ENCODE measurements at places on chromosomes 7 and 10. TPM values are rescaled to one million over a fixed set of nuclear protein-coding genes. Genes with fewer than 3 reads are reported as not detected.
A peak's percentile ranks its signal among the peaks of the same experiment; 100 is the strongest.

PON3 gene
- not detected for total RNA-seq

DNA sequence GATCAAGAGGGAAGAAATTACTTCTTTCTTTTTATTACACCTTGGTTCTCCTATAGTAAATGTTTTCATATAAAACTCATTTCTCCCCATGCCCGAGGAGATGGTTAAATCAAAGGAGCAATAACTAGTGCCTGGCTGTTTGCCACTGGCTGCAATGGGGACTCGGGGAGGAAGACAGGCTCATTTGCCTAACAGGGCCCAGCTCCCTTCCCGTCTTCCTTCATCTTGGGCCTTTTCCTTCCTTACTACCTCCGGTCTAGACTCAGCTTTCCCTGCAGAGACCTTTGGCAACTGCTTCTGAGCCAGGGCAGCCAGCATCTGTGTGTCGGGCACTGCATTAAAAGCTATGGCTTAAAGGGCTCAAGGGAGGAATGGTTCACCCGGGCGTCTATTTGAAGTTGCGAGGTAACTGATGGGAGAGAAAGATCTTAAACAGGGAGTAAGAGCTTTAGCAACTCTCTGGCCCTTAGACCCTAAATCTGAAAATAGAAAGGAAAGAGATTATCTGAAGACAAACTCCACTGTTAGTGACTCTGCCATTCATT is 63.5 kb downstream of the CALD1 start:
- no peaks in the 10 kb centered on the region for H3K36me3 ChIP-seq
- no peak overlapping the region for H3K27ac ChIP-seq
- no peak for DNase-seq

PURB gene
- 22.7 TPM for total RNA-seq

DNA sequence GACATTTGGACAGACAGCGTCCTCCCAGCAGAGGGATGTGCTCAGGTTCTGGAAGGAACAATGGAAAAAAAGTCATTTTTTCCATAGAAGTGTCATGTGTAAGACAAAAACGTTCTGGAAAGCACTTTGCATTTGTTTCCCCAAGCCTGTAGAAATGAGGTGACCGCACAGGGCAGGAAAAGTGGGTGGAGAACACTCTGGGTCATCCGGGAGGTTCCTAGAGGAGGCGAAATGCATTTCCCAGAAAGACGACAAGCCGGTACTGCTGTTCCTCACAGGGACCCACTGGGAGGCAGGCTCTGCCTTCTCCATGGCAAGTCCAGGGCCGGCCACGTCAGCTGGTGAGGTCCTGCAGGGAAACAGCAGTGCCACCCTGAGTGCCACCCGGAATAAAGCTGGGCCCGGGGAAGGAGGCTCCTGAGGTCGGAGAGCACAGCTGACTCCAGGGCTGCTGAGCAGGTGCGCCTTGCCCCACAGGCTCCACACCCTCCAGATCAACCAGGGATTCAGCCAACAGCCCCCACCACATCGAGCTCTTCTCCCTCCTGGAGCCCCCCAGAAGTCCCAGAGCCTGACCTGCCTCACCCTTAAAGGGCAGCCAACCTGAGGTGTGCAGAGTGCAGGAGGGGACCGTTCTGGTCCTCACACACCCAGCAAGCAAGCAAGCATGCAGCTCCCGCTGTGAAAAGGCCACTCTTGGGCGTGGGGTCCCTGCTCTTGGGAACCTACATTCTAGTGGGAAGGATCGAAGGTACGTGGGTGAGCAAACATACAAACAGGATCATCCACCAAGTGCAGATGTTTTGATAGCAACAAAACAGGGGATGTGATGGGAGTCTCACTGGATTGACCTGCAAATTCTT is 28.8 kb upstream of the INPP5A start:
- H3K27ac ChIP-seq = no peak overlapping the region
- H3K4me1 ChIP-seq = no peaks in the 10 kb centered on the region
- no peaks in the 10 kb centered on the region for H3K27me3 ChIP-seq
- H3K4me3 ChIP-seq = no peak overlapping the region

OR2A1 gene
- total RNA-seq = not detected

SDK1 gene
- total RNA-seq = 7.3 TPM

DNA sequence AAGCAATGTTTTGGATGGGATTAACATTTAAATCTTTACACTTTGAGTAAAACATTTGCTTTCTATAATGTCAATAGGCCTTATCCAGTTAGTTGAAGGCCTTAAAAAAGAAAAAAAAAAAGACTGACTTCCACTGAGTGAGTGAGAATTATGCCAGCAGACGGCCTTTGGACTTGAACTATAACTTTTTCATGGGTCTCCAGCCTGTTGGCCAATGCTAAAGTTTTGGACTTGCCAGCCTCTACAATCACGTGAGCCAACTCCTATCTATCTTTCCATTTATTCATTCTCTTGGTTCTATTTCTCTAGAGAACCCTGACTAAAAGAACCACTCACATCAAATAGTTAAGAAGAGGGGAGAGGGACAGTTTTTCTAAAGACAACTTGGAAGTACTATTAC is 2.8 kb upstream of the FAS start:
- 0 out of 2 replicates have a peak, but pooled peaks cover 2% of the 10 kb centered on the region for H3K4me1 ChIP-seq
- DNase-seq = no peak
- no peak overlapping the region for H3K4me3 ChIP-seq
- no peak overlapping the region for H3K27ac ChIP-seq

THSD7A gene
- 1.2 TPM for total RNA-seq

- H3K36me3 ChIP-seq = no peaks in the 10 kb centered on the region
- no peak for DNase-seq
- H3K27ac ChIP-seq = no peak overlapping the region
- no peak overlapping the region for H3K4me3 ChIP-seq
Measured at GRCh38 chr10:23099816-23100215, 4.4 kb downstream of the MSRB2 start.

GRCh38 chr7:137017221-137017620 is 148.8 kb downstream of the CHRM2 start:
- DNase-seq = no peak
- no peak overlapping the region for H3K4me3 ChIP-seq
- H3K27me3 ChIP-seq = no peaks in the 10 kb centered on the region
- no peak overlapping the region for H3K27ac ChIP-seq

DNA sequence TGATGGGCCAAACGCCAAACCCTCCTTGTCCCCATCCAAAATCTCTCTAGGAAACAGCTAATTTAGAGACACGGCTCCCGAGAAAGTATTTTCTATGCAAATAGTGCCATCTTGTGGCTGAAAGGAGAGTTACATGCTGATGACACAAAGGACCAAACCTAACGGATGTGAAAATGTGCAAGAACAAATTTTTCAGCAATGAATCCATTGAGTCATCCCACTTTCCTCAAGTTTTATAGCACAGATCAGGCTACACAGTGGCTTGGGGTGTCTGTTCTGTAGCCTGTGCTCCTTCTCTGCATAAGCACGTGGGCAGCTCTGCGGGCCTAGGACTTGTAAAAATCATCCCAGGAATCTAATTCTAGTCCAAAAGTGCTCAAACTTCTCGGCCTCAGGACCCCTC is 154.8 kb upstream of the PRR15 start:
- H3K27ac ChIP-seq = no peak overlapping the region
- DNase-seq = peak; percentile 72
- H3K4me1 ChIP-seq = peaks cover 11% of the 10 kb centered on the region

DNA sequence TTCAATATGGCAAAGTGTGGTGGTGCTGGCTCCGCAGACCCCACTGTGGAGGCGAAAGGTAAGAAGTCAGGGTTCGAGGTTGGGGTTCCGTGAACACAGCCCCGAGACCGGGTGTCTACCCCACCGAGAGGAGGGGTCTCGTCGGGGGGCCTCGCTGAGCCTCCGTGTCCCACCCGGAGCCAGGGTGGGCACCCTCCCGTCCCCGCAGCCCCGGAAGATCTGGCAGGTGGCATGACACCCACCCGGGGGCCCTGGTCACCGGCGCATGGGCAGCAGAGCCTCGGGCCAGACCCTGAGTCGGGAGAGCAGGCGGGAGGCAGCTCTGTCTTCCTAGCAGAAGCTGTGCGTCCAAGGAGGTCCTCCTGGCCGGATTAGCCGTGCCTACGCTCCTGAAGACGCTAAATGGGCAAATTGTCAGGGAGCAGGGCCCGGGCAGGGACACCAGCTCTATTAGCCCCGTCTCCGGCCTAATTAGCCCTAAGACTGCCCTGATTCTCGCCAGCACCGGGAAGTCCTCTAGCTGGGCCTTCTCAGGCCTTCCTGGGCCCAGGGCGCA is 56.4 kb downstream of the UNCX start:
- H3K27me3 ChIP-seq = peaks cover 28% of the 10 kb centered on the region
- DNase-seq = no peak
- no peak overlapping the region for H3K27ac ChIP-seq
- no peak overlapping the region for H3K4me3 ChIP-seq

PTEN gene
- 48.7 TPM for total RNA-seq

- H3K36me3 ChIP-seq = 0 out of 2 replicates have a peak, but pooled peaks cover 3% of the 10 kb centered on the region
- peak overlapping the region; percentile 48 for H3K4me3 ChIP-seq
- peaks cover 6% of the 10 kb centered on the region for H3K4me1 ChIP-seq
Measured at GRCh38 chr7:149873970-149874643, 338 bp downstream of the ATP6V0E2 start.

C10orf71 gene
- total RNA-seq = not detected

TSPAN33 gene
- total RNA-seq = 47.1 TPM

DNA sequence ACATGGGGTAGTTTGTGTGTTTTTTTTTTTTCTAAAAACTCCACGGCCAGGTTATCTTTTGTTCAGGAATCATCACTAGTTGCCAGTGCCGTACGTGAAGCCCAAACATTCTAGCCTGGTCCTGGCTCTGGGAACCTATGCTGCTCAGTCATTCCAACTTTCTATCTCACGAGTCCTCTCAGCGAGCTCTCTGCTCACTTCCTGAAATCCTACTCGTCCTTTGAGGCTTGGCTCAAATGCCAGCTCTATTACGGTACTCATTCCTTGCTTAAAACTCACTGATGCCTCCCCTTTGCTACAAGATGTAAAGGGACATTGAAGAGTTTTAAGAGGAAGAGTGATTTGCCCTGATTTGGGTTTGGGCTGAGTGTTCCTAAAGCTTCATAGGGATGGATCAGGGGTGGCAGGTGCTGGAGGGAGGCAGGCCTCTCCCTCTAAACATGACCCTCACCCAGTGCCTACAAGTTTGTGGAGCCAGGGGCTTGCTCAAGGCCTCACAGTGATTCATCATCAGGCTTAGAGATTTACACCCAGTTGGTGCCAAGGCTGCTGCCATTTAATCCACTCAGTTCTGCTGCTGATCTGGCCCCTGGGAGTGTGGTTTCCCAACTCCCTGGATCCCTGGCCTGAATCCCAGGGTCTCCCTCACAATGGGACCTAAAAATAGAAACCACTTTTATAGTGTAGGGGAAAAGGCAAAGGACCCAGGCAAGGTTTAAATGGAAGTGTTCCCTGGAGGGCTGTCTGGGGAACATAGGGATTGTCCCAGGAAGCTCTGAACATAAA is 46.1 kb upstream of the R3HCC1L start:
- H3K4me3 ChIP-seq = no peak overlapping the region
- no peaks in the 10 kb centered on the region for H3K36me3 ChIP-seq
- DNase-seq = no peak
- H3K27me3 ChIP-seq = no peaks in the 10 kb centered on the region
- no peak overlapping the region for H3K27ac ChIP-seq

VWA2 gene
- 2.6 TPM for total RNA-seq

DNA sequence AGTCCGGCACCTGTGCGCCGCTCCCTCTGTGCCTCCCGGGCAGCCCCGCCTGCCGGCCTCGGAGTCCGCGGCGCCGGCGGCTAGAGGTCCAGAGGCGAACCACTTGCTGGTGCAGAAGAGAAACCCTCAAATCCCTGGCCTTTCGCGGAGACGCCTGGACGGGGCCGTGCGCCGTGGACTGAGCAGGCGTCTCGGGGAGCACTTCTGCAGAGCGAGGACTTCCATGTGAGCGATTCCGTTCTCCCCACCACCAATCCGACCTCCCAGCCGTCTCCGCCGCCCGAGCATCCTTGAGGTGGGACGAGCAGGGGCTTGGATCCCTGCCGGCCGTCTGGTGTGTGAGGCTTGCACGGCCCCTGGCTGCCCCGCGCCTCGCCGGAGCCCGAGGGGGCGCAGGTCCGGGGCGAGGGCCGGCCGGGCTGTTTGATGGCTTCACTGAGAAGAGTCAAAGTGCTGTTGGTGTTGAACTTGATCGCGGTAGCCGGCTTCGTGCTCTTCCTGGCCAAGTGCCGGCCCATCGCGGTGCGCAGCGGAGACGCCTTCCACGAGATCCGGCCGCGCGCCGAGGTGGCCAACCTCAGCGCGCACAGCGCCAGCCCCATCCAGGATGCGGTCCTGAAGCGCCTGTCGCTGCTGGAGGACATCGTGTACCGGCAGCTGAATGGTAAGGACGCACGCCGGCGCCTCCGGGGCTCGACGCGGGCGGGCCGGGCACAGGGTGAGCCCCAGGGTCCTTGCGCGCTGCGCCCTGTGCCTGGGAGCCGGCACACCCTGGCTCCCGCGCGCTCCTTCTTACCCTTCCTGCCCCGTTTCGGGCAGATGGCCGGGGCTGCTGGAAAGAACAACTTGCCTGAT is 660 bp downstream of the GALNT17 start:
- H3K27me3 ChIP-seq = no peaks in the 10 kb centered on the region
- peak; percentile 65 for DNase-seq
- peak overlapping the region; percentile 75 for H3K4me3 ChIP-seq
- H3K4me1 ChIP-seq = peaks cover 17% of the 10 kb centered on the region
- H3K36me3 ChIP-seq = no peaks in the 10 kb centered on the region

GRCh38 chr7:17546592-17546991 is 248.1 kb downstream of the AHR start:
- H3K4me1 ChIP-seq = no peaks in the 10 kb centered on the region
- DNase-seq = no peak
- no peak overlapping the region for H3K4me3 ChIP-seq
- H3K27ac ChIP-seq = no peak overlapping the region
- no peaks in the 10 kb centered on the region for H3K27me3 ChIP-seq

GRCh38 chr7:2186166-2186565 is 46.6 kb downstream of the MAD1L1 start:
- no peak overlapping the region for H3K4me3 ChIP-seq
- DNase-seq = no peak
- H3K27me3 ChIP-seq = no peaks in the 10 kb centered on the region
- H3K27ac ChIP-seq = no peak overlapping the region
- peaks cover 5% of the 10 kb centered on the region for H3K36me3 ChIP-seq
- H3K4me1 ChIP-seq = no peaks in the 10 kb centered on the region

DNA sequence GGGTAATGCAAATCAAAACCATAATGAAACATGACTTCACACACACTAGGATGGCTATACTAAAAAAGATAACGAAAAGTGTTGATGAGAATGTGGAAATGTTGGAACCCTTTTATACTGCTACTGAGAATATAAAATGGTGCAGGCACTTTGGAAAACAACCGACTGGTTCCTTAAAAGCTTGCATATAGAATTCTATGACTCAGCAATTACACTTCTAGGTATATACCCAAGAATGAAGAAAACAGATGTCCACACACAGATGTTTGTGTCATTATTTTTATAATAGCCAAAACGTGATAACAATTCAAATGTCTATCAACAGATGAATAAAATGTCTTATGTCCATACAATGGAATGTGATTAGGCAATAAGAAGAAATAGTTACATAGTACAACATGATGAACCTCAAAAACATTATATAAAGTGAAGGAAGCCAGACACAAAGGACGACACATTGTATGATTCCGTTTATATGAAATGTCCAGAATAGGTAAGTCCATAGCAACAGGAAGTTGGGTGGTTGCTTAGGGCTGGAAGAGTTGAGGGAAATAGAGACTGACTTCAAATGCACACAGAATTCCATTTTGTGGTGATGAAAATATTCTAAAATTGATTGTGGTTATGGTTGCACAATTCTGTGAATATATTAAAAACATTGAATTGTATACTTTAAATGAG is 148.3 kb upstream of the PHYHIPL start:
- H3K27me3 ChIP-seq = no peaks in the 10 kb centered on the region
- H3K4me3 ChIP-seq = no peak overlapping the region
- no peak overlapping the region for H3K27ac ChIP-seq
- H3K4me1 ChIP-seq = no peaks in the 10 kb centered on the region
- no peaks in the 10 kb centered on the region for H3K36me3 ChIP-seq

- no peak overlapping the region for H3K4me3 ChIP-seq
- no peaks in the 10 kb centered on the region for H3K4me1 ChIP-seq
- DNase-seq = no peak
- no peak overlapping the region for H3K27ac ChIP-seq
Measured at GRCh38 chr7:4837041-4837802, 24.6 kb downstream of the PAPOLB start.

Data from H1 (cell line).